Right lobe of liver (tissue), 6 donors: ENCODE measurements at places on chromosomes 2 and 18.

- peak; percentile 81 for DNase-seq
Measured at GRCh38 chr2:237291138-237291792, 122.7 kb downstream of the COL6A3 start.

DNA sequence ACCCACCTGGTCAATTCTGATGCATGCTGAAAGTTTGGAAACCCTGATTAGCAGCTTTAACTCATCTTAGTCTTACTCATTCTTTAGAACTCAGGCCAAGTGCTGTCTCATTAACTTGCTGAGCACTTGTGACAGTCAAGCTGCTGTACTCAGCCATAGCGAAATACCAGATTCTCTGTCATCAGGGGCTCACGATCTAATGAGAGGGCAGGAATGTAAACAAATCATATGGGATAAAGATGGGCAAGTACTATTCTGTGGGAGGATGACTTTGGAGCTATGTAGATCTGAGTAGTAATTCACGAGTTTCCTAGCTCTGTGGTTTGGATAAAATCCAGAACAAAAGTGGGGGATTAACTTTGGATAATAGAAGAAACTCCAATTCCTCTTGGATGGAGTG, 376.6 kb downstream of the HRH4 start:
- no peak for DNase-seq

DNA sequence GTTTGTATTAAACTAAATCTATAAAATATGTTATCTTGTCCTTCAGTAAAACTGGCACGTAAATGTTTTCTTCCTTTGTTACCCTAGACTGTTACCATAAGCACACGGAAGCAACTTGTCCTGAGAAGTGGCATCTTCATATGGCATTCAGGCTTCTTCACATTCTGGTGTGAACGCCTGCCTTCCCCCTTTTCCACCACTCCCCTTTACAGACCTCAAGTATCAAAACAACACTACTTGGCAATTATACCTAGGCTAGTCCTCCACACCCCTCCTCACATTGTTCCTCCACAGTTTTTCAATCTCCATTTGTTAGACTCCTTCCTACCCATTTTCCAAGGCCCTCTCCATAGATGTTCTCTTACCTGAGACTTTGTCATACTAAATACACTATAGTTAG, 2.9 kb downstream of the MEX3C start:
- no peak for DNase-seq

GRCh38 chr2:74048843-74049519, 64.3 kb downstream of the TET3 start:
- no peak for DNase-seq

- no peak for DNase-seq
Measured at GRCh38 chr2:217049422-217049821, 189.6 kb upstream of the TNP1 start.

DNA sequence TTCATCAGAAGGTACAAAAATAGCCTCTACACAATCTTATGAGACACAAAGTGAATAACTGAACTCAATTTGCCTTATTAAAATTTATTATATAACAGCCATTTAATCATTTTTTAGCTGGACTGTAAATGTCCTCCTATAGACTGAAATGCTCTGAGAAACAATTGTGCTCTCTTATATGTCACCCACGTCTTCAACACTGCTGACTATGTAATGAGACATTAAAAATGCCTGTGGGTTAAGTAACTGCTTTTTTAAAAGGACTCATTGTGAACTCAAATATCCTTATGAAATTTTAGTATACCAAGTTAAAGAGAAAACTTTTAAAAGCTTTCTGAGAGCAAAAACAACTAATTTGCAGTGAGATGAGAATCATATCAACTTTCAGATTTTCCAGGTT, 10.4 kb upstream of the GALNT1 start:
- no peak for DNase-seq

- DNase-seq: no peak
Measured at GRCh38 chr2:212960336-212960735, 191.1 kb downstream of the IKZF2 start.

- DNase-seq: no peak
Measured at GRCh38 chr2:81647715-81648230, 1343.2 kb upstream of the LRRTM1 start.

GRCh38 chr18:57437766-57438671, 2.8 kb downstream of the ONECUT2 start:
- DNase-seq: peak; percentile 84

DNA sequence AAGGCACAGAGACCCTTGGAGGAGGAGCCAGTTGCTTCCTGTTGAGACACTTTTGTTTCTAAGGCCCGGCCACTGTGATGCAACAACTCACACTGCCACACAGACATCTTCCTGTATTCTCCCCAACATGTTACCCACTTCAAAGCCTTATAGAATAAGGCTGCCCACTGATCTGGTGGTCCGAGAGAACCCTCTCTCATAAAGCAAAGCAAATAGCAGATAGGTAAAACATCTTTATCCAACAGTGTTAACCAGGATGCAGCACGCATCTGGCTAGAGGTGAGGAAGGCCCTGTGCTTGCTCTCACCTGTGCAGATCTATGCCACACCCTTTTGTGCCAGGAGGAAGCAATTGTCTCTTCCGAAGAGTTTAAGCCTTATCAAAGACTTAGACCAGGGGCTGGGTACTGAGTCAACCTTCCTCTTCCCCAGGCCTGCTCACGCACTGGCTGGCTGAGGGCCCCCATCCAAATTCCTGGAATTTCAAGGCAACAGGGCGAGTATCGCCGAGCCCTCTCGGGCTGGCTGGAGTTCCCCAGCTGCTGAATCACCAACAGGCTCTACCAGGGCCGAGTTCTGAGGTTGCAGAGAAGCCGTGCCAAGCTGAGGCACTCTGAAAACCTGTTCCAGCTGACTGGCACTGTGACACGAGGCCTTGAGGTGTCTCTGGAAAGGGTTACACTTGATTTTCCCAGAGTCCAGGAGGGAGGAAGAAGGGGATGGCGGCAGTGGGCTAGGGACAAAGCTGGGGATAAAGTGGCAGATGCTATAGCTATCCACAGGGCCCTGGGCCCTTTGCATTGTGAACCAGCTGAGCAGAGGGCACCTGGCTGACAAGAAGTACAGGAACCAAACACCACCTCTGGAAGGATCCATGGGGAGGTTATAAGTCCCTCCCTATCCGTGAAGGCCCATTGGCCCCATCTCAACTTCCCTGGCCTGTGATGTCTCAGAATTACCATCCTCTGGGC, 29.3 kb downstream of the TGFA start:
- peak; percentile 61 for DNase-seq

DNA sequence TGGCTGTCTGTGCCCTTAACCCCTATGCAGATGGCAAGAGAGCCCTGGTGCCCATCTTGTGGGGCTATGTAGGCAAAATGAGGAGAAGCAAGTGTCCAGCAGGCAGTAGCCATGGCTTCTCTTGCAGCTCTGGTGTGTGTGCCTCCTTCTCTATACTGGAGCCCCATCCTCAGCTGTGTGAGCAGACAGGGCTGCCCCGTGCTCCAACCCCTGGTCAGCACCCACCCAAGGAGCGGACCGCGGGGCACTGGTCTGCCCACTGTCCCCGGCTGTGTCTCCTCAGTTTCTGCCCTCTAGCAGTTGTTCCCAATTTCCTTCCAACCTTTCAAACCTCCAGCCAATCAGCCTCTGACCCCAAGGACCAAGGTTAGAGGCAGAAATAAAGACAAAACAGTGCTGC, 134.9 kb upstream of the GLI2 start:
- peak; percentile 40 for DNase-seq

DNA sequence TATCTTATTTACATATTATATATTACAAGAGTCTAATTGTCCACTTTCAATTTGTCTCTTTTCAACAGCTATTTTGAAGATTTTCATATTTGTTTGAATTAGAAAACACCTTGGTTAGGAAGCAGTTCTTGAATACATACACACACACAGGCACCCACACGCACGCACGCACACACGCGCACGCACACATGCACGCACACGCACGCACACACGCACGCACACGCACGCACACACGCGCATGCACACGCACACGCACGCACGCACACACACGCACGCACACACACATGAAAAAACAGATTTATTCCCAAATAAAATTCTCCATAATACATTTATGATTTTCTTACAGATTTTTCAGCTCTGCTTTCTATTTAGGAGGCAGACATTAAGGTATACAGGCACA, 220.7 kb downstream of the NYAP2 start:
- DNase-seq: no peak

GRCh38 chr2:219636941-219637841, 9.8 kb downstream of the SLC4A3 start:
- no peak for DNase-seq
